ENCODE measurements at places on chromosomes 6 and 20.
A peak's percentile ranks its signal among the peaks of the same experiment; 100 is the strongest.

GRCh38 chr6:16836144-16836981 lies 75.1 kb upstream of the ATXN1 start:
- no peak for DNase-seq

- DNase-seq = no peak
These were observed 7.3 kb upstream of the COL9A1 start for GRCh38 chr6:70310063-70310694.

DNA sequence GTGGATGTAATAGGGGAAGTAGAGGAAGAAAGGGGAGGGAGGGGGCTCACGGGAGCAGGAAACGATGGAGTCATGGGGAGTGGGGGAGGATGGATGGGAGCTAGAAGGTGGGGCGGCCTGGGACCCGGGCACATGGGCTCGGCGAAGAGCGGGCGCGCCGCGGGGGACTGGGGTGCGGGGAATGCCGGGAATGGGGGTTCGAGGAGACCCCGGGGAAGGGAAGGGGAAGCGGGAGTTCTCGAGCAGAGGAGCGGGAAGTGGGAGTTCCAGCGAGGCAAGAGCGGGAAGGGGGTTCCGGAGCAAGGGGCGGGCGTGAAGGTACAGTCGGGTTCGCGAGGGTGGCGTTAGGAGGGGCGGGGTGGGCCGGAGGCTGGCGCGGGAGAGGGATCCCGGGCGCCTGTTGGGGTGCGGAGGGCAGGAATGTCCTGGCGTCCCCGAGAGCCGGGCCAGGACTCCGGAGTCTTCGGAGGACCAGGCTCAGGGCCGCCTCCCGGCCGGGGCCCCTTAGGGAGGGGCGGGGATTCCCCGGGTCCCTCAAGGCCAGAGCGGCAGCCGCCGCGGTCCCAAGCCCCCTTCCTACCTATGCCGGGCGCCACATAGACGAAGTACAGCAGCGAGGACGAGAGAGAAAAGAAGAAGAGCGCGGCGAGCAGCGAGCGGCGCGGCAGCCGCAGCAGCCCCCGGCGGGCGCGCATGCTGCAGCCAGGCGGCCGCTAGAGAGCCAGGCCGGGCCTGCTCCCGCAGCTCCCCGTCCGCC lies 504 bp downstream of the B4GALT5 start:
- DNase-seq = no peak

DNA sequence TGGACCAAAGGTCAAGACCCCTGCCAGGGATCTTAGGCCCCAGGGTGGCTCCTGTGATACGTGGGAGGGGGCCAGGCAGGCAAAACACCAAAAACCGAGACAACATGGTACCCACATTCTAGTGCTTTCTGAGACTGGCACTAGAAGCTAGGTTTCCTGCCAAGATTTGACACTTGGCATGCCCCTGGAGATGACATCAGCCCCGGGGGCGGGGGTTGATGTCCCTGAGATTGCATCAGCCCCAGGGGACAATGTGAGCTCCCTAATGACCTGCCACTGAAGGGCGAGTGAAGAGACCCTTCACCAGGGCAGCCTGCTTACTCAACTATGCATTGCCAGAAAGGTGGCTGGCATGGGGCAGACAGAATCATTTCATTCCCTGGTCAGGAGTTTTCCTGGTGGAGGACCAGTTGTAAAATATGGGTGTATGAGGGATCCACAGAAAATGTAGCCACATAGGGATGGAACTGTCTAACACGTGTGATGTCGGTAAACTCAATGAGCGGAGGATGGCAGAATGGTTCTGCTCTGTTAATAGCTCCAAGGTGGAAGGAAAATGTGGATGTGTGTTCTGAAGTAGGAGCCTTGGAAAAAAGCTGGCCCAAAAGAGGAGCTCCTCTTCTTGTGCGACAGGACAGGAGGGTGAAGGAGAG lies 219.7 kb downstream of the UNC5CL start:
- DNase-seq = no peak

- no peak for DNase-seq
These were observed 274.8 kb downstream of the LRFN2 start for GRCh38 chr6:40312213-40313015.

DNA sequence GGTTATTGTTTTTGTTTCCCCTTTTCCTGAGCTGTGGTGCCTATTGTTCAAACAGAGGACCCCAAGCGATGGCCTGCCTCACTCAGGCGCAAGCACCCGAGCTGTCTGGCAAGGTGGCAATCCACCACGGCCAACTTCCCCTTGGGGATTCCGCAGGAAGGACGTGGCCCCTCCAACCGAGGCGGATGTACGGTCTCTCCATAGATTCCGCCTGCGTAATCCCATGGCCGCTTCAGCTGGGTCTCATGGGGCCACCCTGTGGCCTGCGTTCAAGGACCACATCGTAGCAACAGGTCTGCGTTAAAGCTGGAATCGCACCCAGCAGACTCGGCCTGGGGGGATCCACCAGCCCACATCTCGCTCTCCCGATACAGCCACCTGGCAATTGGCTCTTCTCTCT lies 79.9 kb downstream of the CEBPB start:
- DNase-seq = peak; percentile 72

- DNase-seq = no peak
These were observed 258.7 kb upstream of the AGPAT4 start for GRCh38 chr6:161532536-161532935.

DNA sequence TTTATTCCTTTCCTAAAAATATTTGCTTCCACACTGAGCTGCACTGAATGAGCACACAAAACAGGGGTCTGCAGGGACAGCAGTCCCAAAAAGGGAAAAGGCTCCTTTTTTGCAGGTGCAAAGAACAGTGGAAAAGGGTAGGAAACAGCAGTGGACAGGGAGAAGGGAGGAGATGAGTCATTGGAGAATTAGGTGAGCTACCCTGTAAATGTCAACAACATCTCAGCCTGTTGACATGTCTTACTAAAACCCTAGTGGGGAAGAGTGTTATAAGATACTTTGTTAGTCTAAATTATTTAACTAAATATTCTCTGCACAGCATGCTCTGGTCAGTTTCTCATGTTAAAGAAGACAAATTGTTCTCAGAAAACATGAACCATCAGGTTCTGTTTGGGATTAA lies 151.5 kb upstream of the FBXL4 start:
- DNase-seq = no peak

DNA sequence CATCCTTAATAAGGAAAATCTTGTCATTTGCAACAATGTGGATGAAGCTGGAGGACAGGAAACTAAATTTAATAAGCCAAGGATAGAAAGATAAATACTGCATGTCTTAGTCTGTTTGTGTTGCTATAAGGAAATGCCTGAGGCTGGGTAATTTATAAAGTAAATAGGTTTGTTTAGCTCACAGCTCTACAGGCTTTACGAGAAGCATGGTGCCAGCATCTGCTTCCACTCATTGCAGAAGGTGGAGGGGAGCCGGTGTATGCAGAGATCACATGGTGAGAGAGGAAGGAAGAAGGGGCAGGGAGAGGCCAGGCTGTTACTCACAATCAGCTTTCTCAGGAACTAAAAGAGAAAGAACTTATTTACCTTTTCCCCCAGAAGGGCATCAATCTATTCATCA lies 118.9 kb upstream of the SMLR1 start:
- no peak for DNase-seq

DNA sequence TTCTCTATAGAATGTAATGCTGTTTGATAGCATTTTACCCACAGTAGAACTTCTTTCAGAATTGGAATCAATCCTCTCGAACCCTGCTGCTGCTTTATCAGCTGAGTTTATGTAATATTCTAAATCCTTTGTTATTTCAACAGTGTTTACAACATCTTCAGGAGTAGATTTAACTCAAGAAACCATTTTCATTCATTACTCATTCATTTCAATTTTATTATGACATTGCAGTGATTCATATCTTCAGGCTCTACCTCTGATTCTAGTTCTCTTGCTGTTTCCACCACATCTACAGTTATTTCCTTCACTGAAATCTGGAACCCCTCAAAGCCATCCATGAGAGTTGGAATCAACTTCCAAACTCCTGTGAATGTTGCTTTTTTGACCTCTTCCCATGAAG lies 93.7 kb downstream of the ZFAND3 start:
- no peak for DNase-seq

DNA sequence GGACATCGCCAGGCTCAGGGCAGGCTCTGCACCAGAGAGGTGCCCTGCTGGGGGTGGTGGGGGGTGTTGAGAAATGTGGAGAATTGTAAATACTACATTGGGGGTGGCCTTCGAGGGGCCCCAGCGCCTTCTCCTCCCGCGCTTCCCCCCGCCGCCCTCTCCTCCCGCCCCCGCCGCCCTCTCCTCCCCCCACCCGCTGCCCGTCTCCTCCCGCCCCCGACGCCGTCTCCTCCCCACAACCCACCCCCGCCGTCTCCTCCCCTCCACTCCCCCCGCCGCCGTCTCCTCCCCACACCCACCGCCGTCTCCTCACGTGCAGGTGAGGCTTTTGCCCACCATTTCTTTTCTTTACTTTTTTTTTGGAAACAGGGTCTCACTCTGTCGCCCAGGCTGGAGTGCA lies 1.5 kb upstream of the SRMS start:
- no peak for DNase-seq

GRCh38 chr20:61932711-61933480 lies 132.8 kb downstream of the TAF4 start:
- no peak for DNase-seq

- peak; percentile 60 for DNase-seq
These were observed 5.7 kb upstream of the RAB5IF start for GRCh38 chr20:36599912-36600345.

GRCh38 chr6:145227593-145227992 lies 507.7 kb downstream of the EPM2A start:
- no peak for DNase-seq

- DNase-seq = no peak
These were observed 45.1 kb upstream of the NEDD9 start for GRCh38 chr6:11277275-11278206.

GRCh38 chr6:87722540-87723169 lies 20.6 kb upstream of the AKIRIN2 start:
- no peak for DNase-seq

GRCh38 chr6:156599978-156600590 lies 177.1 kb upstream of the ARID1B start:
- no peak for DNase-seq

GRCh38 chr6:105273589-105273988 lies 93.8 kb upstream of the POPDC3 start:
- DNase-seq = no peak

Measured in GF-D8 (cell line).